Body of pancreas (tissue), 4 donors: ENCODE measurements at places on chromosomes 13 and 19.

- no peak for DNase-seq
Measured at GRCh38 chr19:10784257-10784656, 51.8 kb downstream of the TMED1 start.

DNA sequence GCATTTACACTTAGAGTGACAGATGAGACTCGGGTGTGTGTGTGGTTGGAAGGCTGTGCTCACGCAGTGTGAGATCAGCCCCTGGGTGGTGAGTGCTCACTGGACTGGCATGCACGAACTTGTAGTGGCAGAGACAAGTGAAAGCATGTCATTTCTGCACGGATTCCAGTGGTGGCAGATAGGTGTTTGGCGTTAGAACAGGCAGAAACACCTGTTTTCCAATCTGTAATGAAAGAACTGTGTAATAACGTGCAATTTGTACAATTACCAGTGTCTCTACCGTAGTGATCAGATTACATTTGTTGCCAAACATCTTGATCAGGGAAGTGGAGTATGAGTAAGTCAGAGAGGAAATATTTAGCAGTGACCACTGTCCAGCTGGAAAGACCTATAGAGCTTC, 8.2 kb downstream of the LAMP1 start:
- DNase-seq, result no peak

DNA sequence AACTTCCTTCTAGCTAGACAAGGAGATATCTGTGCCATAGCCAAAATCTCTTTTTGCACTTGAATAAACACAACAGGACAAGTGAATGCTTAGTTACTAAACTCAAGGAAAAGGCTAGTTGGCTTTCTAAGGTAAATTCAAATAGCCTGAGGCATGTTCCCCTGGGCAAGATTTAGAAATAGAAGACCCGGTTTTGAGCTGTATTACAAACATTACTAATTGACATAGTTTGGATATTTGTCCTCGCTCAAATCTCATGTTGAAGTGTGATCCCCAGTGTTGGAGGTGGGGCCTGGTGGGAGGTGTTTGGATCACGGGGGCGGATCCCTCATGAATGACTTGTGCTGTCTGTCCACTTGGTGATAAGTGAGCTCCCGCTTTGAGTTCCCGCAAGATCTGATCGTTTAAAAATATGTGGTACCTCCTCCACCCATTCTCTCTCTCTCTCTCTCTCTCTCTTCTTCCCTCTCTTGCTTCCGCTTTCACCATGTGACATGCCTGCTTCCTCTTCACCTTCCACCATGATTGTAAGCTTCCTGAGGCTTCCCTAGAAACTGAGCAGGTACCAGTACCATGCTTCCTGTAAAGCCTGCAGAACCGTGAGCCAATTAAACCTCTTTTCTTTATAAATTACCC, 3.9 kb upstream of the KBTBD6 start:
- DNase-seq, result no peak

- no peak for DNase-seq
Measured at GRCh38 chr13:25192052-25192451, 20.0 kb upstream of the AMER2 start.

- DNase-seq, result no peak
Measured at GRCh38 chr13:88235441-88235840, 564.3 kb downstream of the SLITRK5 start.
